Fibroblast of mammary gland (primary cell): ENCODE measurements at places on chromosomes 12 and 14.
A peak's percentile ranks its signal among the peaks of the same experiment; 100 is the strongest.

DNA sequence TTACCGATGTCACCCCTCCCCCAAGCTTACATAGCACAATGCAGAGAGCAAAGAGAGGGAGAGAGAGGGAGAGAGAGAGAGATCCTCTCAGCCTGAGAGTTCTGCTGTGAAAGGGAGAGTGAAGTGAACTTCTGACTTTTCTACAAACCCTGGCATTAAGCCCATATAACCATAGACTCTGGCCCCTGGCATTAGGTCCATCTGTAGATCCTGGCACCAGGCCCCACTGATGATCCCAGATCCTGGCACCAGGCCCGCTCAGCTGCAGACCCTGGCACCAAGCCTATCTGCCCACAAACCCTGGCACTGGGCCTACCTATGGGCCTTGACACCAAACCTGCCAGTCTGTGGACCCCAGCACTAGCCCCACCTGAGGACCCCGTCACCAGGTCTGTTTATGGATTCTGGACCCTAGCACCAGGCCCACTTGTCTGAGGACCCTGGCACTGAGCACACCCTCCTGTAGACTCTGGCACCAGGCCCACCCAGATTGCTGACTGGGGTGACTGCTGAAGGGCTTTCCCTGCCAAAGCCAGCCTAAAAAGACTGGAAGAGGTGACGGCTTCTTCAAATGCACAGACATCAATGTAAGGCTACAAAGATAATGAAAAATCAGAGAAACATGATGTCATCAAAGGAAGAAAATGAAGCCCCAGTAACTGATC, 14.5 kb upstream of the KRT83 start:
- DNase-seq = no peak

GRCh38 chr12:13592063-13592942, 389.1 kb downstream of the GRIN2B start:
- DNase-seq = no peak

- no peak for DNase-seq
These were observed 18.1 kb downstream of the BDKRB1 start for GRCh38 chr14:96274122-96274521.

DNA sequence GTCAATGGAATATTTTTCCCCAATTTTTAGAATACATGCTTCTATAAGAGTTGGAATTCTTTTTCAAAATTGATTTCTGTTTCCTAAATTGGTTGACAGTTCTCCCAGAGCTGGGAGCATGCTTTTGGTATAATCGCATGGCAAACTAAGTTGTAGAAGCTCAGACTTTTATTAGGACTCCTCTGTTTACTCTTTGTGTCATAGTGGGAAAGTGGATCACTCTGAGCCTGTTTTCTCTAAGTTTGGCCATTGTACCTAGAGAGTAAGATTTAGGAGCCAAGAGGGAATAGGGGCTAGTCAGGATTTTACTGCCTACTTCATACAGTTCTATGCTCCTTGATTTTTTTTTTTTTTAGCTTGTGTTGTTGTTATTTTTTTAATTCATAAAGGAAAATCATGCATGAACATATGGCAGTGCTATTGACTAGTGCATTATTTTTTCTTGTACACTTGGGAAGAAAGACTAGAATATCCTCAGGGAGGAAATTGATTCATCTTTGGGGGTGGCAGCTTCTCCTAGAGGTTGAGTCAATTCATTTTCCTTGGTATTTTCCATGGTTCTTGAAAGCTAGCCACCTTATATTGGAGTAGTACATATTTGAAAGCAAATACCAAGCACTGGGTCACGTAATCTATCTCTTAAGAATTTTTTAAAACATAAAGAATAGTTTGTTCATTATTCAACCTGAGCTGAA, 77.7 kb upstream of the TRAF3 start:
- peak; percentile 40 for DNase-seq

GRCh38 chr12:50315803-50316202, 32.5 kb upstream of the LIMA1 start:
- no peak for DNase-seq

- no peak for DNase-seq
These were observed 192.2 kb upstream of the C14orf180 start for GRCh38 chr14:104387022-104388010.

- peak; percentile 63 for DNase-seq
These were observed 125.7 kb downstream of the CRADD start for GRCh38 chr12:93802698-93803423.

DNA sequence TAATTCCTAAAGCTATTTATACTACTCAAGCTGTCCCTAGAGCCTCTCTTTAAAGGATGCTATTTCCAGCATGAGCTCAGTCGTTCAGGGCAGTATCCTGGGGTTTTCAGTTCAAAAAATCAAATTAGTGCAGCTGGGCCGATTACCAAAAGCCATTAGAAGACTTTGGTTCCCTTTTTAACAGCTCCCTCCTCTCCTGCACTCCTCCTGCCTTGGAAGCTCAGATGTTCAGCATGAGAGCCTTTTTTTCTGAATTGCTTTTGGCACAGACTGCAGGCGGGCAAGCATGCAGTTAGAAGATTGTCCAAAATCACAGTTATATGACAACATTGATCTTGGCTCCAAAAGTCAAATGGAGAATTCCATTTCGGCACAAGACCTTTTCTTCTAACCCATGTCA, 179.6 kb downstream of the SLC35F4 start:
- no peak for DNase-seq

DNA sequence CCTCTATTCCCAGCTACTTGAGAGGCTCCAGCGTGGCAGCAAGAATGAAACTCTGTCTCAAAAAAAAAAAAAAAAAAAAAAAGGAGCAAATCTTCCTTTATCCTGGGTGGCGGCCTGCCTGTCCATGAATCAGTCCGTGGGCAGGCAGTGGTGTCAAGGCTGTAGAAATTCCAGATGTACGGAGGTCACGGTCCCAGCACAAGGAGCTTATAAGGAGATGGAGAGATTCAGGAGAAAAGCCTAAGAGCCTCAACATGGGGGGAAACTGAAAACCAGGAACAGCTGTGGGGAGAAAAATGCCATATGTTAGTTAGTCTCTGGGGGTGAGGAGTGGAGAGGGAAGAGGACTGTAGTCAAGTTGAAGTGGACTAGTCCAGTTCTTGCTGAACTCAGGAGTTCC, 130.5 kb upstream of the CRY1 start:
- DNase-seq = peak; percentile 20

- no peak for DNase-seq
These were observed 61.8 kb downstream of the FBXL14 start for GRCh38 chr12:1532375-1533165.

DNA sequence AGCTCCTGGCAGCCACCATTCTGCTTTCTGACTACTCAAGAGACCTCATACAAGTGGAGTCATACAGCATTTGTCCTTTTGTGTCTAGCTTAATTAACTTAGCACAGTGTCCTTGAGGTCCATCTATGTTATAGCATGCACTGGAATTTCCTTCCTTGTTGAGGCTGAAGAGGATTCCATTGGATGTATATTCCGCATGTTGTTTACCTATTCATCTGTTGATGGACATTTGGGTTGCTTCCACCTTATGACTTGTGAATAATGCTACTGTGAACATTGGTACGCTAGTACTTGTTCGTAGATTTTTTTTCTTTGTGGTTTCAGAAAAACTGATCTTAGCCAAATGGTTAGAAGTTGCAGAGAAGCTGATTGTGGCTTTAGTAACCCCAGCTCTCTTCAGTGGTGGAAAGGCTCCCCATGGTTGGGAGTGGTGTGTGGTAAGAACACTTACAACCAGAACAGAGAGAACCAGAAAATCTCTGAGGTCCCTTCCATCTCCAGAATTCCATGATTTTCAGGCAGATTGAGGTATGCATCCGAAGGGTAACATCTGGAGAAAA, 118.4 kb downstream of the SAMD4A start:
- DNase-seq = no peak

DNA sequence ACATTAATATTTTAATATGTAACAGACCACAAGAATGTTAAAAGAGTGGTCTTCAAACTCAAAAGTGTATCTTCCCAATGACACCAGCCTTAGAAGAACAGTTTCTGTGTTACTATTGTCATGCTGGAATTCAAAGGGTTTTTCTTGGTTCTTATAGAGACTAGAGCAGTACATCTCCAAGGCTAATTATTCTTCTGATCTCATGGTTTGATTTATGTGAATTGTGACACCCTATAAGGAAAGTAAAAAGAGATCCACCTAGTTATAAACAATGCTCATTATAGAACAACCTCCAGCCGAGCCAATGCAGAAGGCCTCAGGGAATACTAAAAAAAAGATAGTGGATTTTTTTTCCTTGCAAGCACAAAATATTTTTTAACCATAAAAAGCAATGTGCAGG, 65.5 kb downstream of the PTPRO start:
- DNase-seq = no peak

DNA sequence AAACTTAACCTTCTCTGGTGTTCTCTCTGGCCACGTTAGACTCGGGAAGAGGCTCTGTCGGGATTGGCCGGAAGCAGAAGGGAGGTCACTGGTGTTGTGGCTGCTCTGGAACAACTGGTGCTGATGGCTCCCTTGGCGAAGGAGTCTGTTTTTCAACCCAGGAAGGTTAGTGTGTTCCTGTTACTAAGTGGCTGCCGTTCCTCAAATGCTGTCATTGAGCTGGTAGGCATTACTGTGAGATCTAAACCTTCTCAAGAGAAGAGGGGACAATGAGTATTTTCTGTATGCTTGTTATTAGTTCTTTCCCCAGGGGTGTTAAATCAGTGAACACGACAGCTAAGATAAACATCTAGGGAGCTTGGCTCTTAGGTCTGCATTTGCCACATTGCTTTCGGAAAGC, 18.3 kb downstream of the POP5 start:
- DNase-seq = no peak

GRCh38 chr12:108622421-108622820, 11.3 kb downstream of the SELPLG start:
- no peak for DNase-seq

DNA sequence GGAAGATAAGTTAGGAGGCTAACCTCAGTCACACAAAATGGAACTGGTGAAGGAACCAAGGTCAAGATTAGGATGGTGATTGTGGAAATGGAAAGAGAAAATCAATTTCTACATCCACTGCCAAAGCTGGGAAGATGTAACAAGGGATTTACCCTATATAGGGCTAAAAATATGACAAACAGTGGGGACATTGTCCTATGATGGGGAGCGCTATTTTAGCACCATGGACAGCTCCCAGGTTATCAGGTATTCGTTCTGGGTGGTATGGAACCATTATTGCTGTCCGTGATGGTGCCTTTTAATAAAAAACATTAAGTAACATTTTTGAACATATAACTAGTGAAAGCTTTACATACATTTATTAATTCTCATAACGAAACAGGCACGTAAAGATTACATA, 124.0 kb downstream of the NDUFA12 start:
- DNase-seq = peak; percentile 12

DNA sequence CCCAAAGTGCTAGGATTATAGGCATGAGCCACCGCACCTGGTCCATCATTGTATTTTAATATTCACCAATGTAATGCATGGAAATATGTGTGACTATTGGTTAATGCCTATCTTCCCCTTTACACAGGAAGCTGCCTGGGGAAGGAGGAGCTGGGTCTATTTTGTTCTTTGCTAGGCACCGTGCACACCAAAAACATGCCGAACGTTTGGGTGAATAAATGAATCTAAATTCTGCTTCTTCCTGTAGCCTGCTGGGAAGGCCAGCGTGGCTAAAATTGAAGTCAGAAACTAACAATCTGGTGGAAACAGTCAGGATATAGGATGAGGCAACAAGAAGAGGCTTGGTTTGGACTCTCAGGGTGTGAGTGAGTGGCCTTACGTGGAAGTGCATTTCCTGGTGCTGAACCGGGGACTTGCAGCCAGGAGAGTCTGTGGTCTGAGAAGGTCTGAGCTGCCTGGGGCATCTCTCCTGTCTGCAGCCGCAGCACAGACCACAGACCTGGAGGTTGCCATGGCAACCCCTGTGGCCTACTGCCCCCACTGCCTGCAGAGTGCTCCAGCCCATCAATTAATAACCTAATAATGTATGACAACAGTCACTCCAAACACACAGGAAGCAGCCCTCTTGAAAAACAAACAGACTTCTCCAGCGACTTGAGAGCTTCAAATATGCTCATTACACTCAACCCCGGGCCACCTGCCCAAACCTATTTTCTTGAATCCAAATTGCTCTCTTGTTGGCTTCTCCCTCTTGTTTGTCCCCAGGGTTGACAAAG, 5.5 kb upstream of the GPR68 start:
- DNase-seq = no peak

- no peak for DNase-seq
These were observed 101.6 kb downstream of the SOX5 start for GRCh38 chr12:23847857-23848256.

DNA sequence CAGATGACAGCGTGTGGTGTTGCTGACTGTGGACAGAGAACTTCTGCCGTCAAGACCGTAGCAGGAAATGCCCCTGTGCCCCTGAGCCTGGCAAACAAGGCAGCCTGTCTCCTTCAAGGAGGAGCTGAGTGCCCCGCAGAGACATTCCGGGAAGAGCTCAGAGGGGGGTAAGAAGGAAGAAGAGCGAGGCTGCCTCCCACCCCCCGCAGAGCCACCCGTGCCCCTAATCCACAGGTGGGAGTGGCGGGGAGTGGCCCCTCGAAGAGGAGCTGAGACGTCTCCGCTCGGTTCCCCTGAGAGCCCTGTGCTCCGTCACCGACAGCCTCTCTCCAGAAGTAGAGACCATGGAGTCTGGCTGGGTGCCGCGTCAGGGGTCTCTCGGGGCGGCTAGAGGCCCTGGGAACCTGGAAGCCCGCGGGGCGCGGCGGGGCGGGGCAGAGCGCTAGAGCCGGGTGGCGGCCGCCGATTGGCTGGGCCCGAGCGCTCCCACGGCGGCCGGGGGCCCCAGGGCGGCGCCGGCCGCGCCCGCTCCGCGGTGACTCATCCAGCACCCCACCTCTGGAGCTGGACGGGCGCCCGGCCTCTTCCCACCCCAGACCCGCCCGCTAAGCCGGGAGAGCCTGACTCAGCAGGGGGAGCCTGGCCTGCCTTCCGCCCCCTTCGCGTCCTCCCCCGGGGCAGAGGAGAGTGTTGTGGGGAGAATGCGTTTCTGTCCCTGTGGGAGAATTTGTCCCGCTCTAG, 25.2 kb upstream of the KRT78 start:
- DNase-seq = peak; percentile 93

- no peak for DNase-seq
These were observed 45.7 kb downstream of the WDR20 start for GRCh38 chr14:102185360-102185759.

DNA sequence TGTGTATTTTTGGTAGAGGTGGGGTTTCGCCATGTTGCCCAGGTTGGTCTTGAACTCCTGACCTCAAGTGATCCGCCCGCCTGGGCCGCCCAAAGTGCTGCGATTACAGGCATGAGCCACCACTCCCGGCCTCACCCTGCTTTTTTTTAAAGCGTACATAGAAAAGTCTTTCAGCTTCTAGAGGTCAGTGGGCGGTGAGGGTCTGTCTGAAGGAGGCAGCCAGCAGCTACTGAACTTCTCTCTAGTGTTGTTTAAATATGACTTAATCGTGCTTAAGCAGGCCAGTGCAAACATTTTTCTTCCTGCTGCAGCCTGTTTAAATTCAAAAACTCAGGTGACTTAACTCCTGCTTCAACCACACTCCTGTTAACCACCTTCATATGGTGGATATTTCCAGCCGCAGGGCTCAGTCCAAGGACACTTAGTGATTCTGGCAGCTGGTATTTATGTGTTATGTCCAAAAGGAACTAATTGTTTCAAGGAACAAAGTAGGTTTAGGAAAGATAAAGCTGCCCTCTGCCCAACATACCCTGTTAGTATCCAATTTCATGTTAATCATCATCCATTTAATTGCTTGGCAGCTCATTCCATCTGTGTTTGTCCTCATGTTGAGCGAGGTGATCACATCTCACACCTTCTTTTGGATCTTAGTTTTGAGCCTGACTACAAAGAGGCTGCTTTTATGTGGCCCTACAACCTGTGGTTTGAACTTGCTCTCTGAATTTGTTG, 2.0 kb downstream of the PRKAB1 start:
- no peak for DNase-seq

- DNase-seq = no peak
These were observed 153.0 kb downstream of the PHETA1 start for GRCh38 chr12:111215881-111216280.
